Hepatocyte (in vitro differentiated cells): ENCODE measurements at places on chromosomes 5 and 9.

- no peak for DNase-seq
Observed at GRCh38 chr9:2026220-2026997, 11.3 kb downstream of the SMARCA2 start.

DNA sequence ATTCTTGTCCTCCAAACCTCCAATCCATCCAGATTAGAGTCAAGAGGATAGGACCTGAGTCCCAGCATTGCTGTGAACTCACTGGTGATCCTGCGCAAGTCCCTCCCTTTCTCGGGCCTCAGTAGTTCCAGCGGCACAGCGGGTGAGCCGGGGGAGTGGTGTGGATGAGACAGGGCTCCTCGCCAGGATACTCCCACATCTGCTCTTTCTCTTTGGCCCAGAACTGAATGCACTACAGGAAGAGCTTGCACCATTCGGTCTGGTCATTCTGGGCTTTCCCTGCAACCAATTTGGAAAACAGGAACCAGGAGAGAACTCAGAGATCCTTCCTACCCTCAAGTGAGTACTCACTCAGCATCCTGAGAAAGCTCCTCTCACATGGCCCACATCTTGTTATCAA is 6.3 kb downstream of the GPX3 start:
- DNase-seq: no peak

DNA sequence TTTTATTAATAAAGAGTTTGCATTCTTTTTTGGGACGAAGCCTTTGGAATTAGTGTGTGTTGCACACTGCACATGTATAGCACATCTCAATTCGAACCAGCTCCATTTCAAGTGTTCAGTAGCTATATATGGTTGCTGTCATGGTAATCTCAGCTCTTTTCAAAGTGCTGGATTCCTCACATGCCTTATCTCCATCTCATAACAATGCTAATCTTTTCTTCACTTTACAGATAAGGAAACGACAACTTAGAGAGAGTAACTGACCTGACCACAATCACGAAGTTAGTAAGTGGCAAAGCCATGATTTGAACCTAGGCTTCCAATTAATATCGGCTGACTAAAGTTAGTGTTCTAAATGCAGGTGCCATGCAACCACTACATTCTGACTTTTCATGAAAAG is 204.8 kb upstream of the RASEF start:
- no peak for DNase-seq

GRCh38 chr9:10366171-10366779 is 246.5 kb downstream of the PTPRD start:
- DNase-seq: peak; percentile 61

GRCh38 chr9:108101410-108101809 is 611.8 kb upstream of the KLF4 start:
- no peak for DNase-seq

GRCh38 chr9:4828761-4829160 is 36.0 kb downstream of the RCL1 start:
- no peak for DNase-seq

DNA sequence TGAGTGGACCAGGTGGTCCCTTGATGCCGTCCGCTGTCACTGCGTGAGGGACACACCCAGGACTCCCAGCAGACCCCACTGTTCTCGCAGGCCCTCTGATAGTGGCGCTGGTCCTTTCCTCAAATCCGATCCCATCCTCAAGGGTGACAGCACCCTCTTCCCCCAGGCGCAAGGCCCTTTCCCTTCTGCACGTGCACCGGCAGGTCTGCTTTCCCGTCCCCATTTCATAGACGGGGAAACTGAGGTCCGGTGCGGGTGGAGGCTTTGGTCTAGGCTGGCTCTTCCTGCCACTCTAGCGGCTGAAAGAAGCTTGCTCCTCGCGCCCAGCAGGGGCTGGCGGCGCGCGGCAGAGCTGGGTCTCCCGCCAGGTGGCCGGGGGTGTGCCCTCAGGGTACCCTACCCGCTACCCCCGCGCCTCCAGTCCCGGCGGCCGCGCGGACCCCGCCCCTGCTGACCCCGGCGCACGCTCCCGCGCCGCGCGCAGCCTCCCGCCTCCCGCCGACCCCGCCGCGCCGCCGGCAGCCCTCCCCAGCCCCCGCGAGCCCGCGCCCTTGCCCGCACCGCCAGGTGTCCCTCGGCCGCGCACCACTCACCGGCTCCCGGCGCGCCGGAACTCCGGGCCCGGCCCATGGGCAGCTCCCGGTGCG is 453 bp downstream of the RASGEF1C start:
- peak; percentile 50 for DNase-seq
